ENCODE measurements at places on chromosomes 5 and 9.

DNA sequence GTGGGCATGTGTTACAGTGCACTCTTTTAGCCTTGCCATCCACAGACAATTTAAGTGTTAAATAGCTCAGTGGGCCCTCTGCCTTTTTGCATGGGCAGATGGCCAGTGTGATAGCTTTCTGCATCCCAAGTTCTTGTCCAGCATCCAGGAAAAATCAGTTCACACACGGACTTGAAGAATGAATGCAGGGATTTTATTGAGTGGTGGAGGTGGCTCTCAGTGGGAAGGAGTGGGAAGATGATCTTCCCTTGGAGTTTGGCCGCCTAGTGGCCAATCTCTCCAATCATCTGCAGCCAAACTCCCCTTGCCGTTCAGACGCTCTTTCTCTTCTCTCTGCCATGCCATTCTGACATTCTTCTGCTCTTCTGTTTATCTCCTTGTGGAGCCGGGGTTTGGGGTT is 322.4 kb upstream of the GRAMD2B start:
- DNase-seq, result peak; percentile 22

- no peak for DNase-seq
Observed at GRCh38 chr5:41349846-41350245, 136.5 kb upstream of the C6 start.

DNA sequence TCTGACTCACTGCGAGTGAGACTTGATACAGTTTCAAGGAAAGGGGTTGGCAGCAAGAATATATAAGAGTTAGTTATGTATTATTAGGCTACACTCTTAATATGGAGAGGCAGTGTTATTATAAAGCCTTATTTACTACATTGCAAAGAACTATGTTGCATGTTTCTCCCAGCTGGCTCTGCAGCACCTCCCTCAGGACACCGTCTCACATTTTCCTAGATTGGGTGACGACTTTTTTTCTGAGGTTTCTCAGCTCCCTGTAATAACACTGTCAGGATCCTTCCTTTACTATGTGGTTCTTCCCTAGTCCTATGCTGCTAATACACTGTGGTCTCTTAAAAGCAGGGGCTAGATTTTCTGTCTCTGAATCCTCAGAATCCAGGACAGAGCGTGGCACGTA is 153.7 kb downstream of the INSYN2B start:
- DNase-seq, result no peak

DNA sequence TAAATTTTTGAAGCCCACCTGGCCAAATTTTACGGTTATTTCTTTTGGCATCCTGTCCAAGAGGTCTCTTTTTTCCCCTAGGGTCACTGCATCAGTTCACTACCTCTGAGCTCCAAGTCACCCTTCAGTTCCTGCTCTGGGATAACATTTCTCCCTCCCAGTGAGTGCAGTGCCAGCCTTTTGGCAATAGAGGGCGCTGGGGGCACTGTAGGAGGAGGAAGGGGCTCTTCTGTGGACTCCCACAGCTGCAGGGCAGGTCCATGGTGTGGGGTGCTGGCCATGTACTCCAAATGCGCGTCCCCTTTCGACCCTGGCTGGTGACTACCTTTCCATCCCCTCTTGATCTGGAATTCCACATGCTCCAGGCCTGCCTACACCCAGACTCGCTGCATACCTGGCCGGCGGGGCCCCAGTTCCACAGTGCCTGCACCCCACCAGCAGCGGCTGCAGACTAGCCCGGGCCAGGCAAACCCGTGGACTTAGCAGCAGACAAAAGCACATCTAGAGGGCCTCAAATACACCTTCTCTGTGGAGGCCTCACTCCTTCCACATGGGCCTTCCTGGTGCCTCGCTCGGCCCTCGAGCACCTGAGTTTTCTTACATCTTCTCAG is 20.3 kb upstream of the NINJ1 start:
- DNase-seq, result peak; percentile 74

DNA sequence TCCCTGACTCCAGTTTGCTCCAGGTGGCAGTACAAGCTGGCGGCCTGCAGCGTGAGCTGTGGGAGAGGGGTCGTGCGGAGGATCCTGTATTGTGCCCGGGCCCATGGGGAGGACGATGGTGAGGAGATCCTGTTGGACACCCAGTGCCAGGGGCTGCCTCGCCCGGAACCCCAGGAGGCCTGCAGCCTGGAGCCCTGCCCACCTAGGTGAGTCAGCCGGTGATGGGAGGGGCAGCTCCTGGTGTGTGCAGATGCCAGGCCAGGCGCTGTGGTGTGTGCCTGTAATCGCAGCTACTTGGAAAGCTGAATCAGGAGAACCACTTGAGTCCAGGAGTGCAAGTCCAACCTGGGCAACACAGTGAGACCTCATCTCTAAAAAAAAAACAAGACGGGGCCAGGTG is 10.0 kb upstream of the CACFD1 start:
- DNase-seq, result no peak

- peak; percentile 55 for DNase-seq
Observed at GRCh38 chr5:23139338-23140171, 286.4 kb upstream of the CDH12 start.

DNA sequence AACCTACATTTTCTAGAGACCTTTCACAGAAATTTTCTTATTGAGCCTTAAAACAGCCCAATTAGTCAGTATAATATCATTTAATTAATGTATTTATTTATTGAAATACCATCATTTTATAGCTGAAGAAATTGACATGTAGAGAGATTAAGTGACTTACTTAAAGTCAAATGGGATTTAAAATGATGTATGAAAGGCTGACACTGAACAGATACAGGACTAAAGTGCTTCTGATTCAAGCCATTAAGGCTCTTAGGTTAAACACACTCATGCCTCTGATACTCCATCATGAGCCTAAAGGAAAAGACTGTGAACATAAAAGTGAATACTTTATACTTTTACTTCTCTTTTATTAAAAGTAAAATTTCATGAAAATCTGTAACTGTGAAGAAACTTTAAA is 12.8 kb downstream of the C9orf72 start:
- peak; percentile 71 for DNase-seq
